Endothelial cell of coronary artery (primary cell): ENCODE measurements at places on chromosomes 1 and 21. TPM values are rescaled to one million over a fixed set of nuclear protein-coding genes. Genes with fewer than 3 reads are reported as not detected.

The RCSD1 gene
- under 0.01 and 0.28 TPM in 2 replicates for total RNA-seq

The SYCP1 gene
- total RNA-seq = not detected in 2 replicates

The FCRLA gene
- total RNA-seq = 0.19 TPM in 1 of 2 replicates, not detected in the other

The CLDN19 gene
- not detected in 2 replicates for total RNA-seq

The PLXNA2 gene
- 69.5 and 73.7 TPM in 2 replicates for total RNA-seq

The CNTN2 gene
- not detected in 2 replicates for total RNA-seq
